ENCODE measurements at places on chromosomes 11 and 22.

DNA sequence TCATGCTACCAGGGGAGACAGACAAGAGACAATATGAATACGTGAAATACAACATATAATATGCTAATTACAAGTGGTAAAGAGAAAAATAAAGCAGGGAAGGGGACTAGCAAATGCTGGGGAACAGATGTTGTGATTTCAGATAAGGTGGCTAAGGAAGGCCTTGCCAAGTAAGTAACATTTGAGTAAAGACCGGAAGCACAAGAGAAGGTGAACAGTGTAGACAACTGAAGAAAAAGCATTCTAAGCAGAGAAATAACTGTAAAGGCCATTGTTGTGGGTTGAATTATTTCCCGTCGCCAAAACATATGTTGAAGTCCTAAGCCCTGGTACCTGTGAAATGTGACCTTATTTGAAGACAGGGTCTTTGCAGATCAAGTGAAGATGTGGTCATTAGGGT is 63.7 kb upstream of the EED start:
- DNase-seq: no peak

DNA sequence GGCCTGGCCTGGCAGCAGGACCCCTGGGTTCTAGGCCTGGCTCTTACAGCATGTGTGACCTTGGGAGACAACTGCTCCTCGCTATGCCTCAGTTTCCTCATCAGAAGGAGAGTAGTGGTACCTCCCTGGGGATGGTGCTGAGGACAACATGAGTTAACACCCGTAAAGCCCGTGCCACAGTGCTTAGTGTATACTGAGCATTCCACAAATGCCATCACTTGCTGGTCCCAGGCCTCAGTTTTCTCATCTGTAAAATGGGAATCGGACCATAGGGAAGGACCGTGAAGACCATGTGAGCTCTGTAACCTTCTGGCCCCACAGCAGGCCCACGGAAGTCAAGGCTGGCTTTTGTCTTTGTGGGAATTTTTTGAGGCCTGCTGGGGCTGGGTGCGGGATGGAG is 52.4 kb downstream of the DHCR7 start:
- DNase-seq: no peak

- peak; percentile 3 for DNase-seq
Measured at GRCh38 chr11:93567401-93567895, 24.3 kb upstream of the SMCO4 start.

- DNase-seq: no peak
Measured at GRCh38 chr11:69122326-69122629, 33.5 kb upstream of the SMIM38 start.

DNA sequence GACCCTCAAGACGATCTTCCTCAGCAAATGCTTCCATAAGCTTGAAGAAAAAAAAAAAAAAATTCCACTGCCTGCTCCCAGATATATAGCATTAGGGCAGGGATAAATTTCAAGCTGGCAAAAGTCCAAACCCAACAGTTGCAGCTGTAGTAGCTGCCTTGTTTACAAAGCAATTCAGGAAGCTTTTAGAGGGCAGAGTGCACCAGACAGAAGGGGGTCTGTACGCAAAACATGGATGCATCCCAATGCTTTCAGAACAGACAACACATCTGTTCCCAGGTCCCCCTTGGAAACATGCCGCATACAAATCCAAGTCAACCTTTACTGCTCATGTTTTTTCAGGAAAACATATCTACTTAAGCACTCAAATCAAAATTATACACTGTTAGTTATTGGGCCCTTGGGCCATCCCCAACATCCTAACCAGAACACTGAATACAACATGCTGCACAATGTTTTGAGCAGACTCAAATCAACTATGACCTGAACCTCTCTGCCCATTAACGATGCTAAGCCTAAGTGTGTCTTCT is 94.5 kb downstream of the CADM1 start:
- no peak for DNase-seq

DNA sequence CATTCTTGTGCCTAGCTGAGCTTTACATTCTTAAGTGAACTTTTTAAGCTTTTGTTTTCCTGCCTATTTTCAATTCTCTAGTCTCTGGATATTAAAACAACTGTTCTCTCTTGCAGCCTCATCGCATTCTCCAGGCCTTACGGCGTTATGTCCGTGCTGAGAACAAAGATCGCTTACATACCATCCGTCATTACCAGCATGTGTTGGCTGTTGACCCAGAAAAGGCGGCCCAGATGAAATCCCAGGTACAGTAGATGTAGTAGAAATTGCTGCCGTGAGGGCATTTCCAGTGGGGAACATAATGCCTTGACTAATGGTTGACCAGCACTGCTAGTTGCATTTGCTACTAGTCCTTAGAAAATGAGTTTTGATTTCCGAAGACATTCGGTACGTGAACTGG is 29.7 kb upstream of the ST14 start:
- no peak for DNase-seq

DNA sequence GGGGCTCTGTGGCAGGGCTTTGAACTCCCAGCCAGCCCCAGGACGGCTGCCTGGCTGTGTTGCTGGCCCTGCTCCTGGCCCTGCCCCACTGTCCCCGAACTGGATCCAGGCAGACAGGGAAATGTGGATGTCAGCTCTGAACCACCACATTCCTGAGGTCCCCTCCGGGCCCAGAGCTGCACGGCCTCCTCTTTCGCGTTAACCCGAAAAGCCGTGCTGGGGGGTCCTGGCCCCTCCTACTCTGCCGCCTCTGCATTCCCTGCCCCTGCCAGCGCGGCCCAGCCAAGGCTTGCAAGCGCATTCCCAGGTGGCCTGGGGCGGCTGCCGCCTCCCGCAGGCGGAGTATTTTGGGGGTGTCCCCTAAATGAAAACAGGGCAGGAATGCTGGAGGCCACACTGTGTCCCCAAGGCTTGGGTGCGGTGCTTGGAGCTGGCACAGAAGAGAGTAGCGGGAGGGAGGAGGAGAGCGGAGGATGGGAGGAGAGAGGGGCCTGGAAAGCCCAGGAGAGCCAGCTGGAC is 5.4 kb downstream of the LINC01488 start:
- no peak for DNase-seq

- no peak for DNase-seq
Measured at GRCh38 chr11:12092714-12093113, 17.7 kb upstream of the MICAL2 start.

GRCh38 chr22:35597692-35598395 is 19.3 kb downstream of the MB start:
- no peak for DNase-seq

GRCh38 chr22:49372530-49373288 is 455.0 kb downstream of the BRD1 start:
- DNase-seq: no peak

DNA sequence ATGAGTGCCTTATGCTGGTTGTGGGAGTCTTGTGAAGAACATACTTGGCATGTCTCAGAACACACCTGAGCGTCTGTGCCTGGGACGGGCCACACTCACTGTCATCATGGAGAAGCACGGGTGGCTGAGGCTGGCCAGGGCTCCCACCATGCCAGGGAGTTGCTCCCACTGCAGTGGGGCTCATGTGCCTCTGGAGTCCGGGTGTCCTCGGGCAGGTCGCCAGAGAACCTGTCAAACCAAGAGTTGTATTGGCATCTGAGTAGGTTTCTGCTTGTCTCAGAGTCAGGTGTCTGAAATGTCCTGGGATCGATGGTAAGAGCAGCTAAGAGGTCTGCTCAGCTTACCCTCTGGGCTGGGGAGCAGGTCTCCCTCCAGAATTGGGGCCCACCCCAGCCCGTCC is 92.1 kb downstream of the BCR start:
- no peak for DNase-seq

DNA sequence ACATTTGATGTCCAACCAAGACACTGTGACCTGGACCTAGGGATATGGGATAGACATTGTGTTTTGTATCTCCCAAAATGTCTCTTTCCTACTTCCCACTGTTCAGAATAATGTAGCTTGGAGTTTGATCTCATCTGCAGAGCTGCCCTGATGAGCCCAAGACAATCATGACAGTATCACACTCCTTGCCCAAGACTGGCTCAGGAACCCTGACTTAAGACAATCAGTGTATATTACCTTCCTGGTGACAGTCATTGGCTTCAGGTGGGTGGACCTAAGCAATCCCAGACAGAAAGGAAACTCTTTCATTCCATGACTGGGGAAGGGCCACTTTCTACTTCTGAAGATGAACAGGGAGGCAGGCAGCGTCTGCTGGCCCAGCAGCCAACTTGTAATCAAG is 14.3 kb upstream of the RTN4RL2 start:
- no peak for DNase-seq

DNA sequence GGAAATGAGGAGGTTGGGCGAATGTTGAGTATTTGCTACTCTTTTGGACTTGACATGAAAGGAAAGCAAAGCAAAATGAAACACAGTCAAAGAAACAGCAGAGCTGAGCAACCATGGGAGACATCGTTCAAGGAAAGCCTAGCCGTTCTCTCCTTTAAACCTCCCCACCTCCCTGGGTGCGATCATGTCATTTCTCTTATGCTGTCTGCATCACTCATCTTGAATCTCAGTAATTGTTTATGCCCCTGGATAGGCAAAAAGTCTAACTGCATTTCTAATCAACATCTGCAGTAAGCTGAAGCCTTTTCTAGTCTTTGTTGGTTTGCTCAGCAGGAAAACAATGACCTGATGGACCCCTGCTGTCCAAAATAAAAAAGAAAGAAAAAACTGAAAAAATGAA is 107.0 kb downstream of the MSANTD4 start:
- no peak for DNase-seq

- no peak for DNase-seq
Measured at GRCh38 chr11:72305891-72306585, 62.1 kb upstream of the PHOX2A start.

DNA sequence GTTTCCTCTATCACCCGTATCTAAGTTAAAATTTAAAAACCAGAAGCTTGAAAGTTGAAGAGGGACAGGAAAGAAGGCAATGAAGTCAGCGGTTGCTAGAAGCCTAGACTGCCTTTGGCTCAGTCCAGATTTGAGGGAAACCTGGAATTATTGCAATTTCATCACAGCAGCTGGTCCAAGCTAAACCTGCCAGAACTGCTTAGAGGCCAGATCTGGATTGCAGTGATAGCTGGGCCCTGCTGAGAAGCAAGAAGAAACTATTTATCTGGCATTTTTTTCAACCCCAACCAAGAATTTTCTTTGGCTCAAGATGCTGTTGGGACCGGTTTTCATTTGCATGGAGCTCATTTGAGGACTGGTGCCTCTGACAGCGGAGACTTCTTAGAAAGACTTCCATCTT is 121.5 kb upstream of the TEAD1 start:
- DNase-seq: no peak

DNA sequence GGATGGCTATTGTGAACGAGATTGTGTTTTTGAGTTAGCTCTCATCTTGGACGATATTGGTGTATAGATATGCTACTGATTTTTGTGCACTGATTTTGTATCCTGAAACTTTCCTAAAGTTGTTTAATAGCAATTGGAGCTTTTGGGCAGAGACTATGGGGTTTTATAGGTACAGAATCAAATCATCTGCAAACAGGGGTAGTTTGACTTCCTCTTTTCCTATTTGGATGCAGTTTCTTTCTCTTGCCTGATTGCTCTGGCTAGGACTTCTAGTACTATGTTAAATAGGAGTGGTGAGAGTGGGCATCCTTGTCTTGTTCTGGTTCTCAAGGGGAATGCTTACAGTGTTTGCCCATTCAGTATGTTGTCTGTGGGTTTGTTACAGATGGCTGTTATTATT is 8.9 kb upstream of the SCGB1D1 start:
- no peak for DNase-seq

GRCh38 chr22:26619510-26619909 is 1.7 kb upstream of the CRYBB1 start:
- no peak for DNase-seq

DNA sequence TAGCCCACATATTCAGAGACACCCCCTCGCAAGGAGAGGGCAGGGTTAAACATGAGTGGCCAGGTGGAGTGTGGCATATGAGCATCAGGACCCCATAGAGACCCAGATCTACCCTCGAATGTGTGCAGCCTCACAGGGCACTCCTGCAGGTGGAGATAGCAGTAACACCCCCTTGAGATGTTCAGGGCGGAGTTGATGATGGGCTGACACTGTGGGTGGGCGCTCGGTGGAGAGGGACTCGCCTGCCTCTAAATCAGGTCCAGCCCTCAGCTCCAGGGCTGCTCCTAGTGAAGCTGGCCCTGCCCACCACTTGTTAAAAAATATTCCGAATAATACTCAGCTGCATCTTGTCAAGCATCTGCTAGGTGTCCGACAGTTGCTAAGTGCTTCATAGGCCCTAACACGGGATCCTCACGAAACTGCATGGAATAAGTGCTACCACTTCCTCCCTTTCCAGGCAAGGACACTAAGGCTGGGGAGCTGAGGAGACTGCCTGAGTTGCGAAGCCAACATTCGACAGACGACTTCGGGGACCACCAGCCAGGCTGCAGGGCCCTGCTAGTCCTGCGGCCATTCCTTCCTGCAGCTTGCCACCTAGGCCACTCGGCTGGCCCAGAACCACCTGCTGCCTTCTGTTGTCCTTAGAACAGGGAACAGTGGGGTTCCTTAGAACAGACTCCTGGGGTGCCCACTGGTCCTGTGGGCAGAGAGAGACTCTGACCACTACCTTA is 74.0 kb upstream of the WNT11 start:
- no peak for DNase-seq

DNA sequence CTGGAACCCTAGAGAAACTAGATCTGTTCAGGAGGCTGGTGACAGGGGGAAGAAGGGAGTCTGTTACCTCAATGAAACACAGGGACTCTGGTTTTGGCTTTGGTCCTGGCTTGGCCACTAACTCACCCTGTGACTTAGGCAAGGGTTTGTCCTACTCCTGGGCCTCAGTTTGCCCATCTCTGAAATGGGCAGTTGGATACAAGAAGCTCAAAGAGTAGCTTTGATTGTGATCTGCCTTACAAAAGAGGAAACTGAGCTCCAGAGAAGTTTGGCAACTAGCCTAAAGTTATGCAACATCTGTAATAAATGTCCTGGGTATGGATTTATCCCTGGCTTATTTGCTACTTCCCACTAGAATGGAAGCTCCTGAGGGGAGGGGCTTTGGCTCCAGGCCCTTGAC is 24.0 kb upstream of the LMO1 start:
- DNase-seq: no peak

GRCh38 chr22:23532731-23533130 is 47.4 kb downstream of the IGLL1 start:
- no peak for DNase-seq

- no peak for DNase-seq
Measured at GRCh38 chr11:79082907-79083306, 357.9 kb downstream of the TENM4 start.

- DNase-seq: no peak
Measured at GRCh38 chr11:64789331-64790204, 11.2 kb upstream of the SF1 start.

GRCh38 chr11:43802509-43802908 is 78.1 kb upstream of the ALKBH3 start:
- no peak for DNase-seq

GRCh38 chr11:87894961-87895360 is 280.3 kb downstream of the RAB38 start:
- DNase-seq: no peak

DNA sequence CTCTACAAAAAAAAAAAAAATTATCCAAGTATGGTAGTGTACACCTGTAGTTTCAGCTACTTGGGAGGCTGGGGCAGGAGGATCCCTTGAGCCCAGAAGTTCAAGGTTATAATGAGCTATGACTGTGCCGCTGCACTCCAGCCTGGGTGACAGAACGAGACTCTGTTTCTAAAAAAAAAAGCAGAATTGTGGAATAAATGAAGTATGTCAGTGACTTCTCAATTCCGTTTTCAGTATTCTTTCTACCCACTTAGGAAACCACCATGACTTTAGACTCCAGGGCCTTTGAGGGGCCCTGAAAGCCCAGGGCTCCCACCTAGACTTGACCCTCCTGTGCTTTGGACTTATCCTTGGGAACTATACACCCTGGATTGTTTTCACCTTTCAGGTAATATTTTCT is 6.5 kb upstream of the NUP160 start:
- no peak for DNase-seq
